ENCODE measurements at places on chromosomes 3 and 15. TPM values are rescaled to one million over a fixed set of nuclear protein-coding genes. Genes with fewer than 3 reads are reported as not detected.
A peak's percentile ranks its signal among the peaks of the same experiment; 100 is the strongest.

GRCh38 chr15:62075595-62076277, 9.0 kb downstream of the C2CD4A start:
- H3K27ac ChIP-seq = no peak overlapping the region
- H3K4me1 ChIP-seq = no peaks in the 10 kb centered on the region
- no peak overlapping the region for H3K4me3 ChIP-seq
- DNase-seq = peak; percentile 70
- H3K36me3 ChIP-seq = no peaks in the 10 kb centered on the region

- H3K27ac ChIP-seq = no peak overlapping the region
- H3K4me1 ChIP-seq = no peaks in the 10 kb centered on the region
- no peak for DNase-seq
- H3K36me3 ChIP-seq = no peaks in the 10 kb centered on the region
These were observed 36.9 kb downstream of the GALNT15 start for GRCh38 chr3:16211176-16211904.

DNA sequence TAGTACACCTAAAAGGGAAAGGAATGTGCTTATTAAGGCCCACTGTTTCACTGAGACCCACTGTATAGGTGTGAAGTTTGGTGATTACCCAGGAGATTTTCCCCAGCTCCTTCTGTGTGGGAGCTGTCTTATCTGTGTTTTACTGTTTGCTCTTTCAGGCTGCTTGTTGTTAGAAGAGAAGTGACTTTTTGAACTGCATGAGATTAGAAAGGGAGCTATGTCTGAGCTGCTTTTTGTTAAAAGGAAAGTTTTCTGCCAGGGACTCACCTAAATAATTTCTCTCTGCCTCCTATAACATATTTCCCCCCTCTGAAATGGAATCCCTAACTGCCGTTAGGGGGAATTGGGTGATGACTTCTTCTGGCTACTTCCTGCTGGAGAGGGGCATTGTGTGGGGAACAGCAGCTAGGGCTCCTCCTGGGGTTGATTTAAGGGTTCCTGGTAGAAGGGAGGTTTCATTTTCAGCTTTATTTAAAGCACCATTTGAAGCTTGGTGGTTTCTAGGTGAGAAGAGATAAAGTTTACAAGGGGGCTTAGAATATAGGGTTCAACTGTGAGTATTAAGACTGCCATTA, 77.1 kb upstream of the ATP11B start:
- DNase-seq = no peak
- no peak overlapping the region for H3K4me3 ChIP-seq
- no peak overlapping the region for H3K27ac ChIP-seq
- no peaks in the 10 kb centered on the region for H3K36me3 ChIP-seq
- peaks cover 2% of the 10 kb centered on the region for H3K4me1 ChIP-seq

DNA sequence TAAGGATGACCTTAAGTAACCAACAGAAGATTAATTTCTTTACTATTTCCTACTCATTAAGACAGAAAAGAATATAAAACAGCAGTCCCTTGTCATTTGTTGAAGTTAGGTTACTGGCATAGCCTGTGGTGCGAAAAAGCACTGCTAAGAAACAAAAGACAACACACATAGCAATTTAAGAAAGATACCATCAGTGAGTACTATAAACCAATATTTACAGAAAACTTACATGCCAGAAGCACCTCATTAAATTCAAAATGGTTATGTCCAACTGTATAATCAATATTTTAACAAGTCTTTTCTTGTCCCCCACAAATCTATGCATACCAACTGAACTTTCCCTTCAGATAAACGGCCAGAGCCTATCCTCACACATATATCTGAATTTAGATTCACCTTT, 42.0 kb downstream of the ANKRD28 start:
- no peak overlapping the region for H3K27ac ChIP-seq
- H3K4me3 ChIP-seq = no peak overlapping the region
- peak; percentile 16 for DNase-seq
- peaks cover 12% of the 10 kb centered on the region for H3K4me1 ChIP-seq

GRCh38 chr3:125437631-125438435, 62.7 kb upstream of the ZNF148 start:
- H3K27ac ChIP-seq = no peak overlapping the region
- no peak overlapping the region for H3K4me3 ChIP-seq
- H3K27me3 ChIP-seq = no peaks in the 10 kb centered on the region
- peak; percentile 62 for DNase-seq

GRCh38 chr3:125386811-125387210, 11.7 kb upstream of the ZNF148 start:
- H3K27ac ChIP-seq = no peak overlapping the region
- peaks cover 2% of the 10 kb centered on the region for H3K27me3 ChIP-seq
- no peaks in the 10 kb centered on the region for H3K4me1 ChIP-seq
- H3K36me3 ChIP-seq = no peaks in the 10 kb centered on the region
- no peak overlapping the region for H3K4me3 ChIP-seq

DNA sequence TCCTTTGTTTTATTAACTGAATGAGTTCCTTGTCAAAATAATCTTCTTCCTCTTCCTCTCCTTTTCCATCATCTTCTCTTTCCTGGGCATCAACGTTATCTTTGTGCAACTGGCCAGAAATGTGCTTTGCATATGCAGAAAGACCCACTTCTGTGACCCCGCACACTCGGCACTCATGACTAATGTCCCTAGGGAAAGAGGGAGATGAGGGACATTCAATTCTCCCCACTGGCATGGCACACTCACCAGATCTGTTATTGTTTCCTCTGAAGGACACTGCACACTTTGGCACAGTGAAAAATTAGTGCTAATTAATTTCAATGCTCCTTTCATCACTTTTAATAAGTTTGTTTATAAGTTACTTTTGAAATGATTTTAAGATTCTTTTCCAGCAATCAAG, 34.0 kb downstream of the ZNF106 start:
- peak overlapping the region; percentile 81 for H3K27ac ChIP-seq
- no peak overlapping the region for H3K4me3 ChIP-seq
- peaks cover 20% of the 10 kb centered on the region for H3K4me1 ChIP-seq
- peak; percentile 14 for DNase-seq

DNA sequence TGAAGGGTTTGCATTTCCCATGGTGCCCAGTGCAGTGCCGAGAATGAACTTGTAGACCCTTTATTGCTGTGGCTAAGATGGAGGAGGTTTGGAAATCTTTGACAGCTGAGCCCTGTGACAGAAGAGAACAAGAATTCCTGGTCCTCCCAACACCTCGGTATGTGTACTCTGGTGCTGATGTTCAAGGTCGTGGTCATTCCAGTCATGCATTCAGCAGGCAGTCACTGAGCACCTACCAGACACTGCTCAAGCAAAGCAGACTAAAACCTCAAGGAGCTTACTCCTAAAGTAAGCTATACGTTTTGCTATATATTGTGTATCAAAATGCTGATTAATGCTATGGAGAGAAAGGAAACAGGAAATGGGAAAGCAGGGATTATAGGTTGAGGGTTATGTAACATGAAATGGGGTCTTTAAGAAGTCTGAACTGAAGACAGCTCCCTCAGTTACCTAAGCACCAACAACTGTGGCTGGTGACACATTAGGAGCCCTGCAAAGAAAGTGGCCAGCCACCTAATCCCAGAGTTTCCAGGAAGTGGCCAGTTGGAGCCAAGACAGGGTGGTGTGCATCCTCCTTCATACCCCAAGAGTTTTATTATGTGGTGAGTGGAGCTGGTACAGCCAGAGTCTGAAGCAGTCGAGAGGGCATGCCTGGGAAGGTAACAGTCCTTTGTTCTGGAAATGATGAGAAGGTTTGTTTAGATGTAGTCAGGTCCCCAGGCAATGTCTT, 65.0 kb downstream of the CCNL1 start:
- H3K36me3 ChIP-seq = no peaks in the 10 kb centered on the region
- H3K27ac ChIP-seq = no peak overlapping the region
- no peak overlapping the region for H3K4me3 ChIP-seq
- peaks cover 6% of the 10 kb centered on the region for H3K4me1 ChIP-seq
- no peaks in the 10 kb centered on the region for H3K27me3 ChIP-seq

- no peak overlapping the region for H3K27ac ChIP-seq
- H3K27me3 ChIP-seq = no peaks in the 10 kb centered on the region
- H3K36me3 ChIP-seq = peaks cover 14% of the 10 kb centered on the region
These were observed 116.5 kb upstream of the SLC2A2 start for GRCh38 chr3:171142985-171143384.

- peak; percentile 45 for DNase-seq
- no peaks in the 10 kb centered on the region for H3K4me1 ChIP-seq
- H3K4me3 ChIP-seq = no peak overlapping the region
These were observed 52.4 kb downstream of the VGLL3 start for GRCh38 chr3:86938416-86939105.

GRCh38 chr3:153431076-153431475, 269.1 kb downstream of the RAP2B start:
- H3K36me3 ChIP-seq = no peaks in the 10 kb centered on the region
- no peak overlapping the region for H3K27ac ChIP-seq
- no peaks in the 10 kb centered on the region for H3K27me3 ChIP-seq
- H3K4me3 ChIP-seq = no peak overlapping the region
- DNase-seq = no peak

DNA sequence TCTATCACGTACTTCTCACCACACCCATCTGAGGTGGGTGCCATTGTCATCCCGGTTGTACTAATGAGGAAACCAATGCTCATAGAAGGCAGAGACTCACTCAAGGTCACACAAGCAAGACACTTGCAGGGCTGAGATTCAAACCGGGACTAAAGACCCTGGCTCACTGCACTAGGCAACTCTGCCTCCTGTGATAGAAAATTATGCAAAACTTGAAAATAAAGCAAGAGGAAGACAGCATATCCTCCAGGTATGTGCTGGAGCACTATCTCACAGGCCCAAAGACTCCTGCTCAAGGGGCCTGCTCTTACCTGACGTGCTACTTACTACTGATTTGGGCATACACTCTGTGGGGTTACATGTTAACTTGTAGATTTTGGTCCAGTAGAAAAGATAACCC, 25.6 kb downstream of the ANXA2 start:
- H3K4me1 ChIP-seq = peaks cover 44% of the 10 kb centered on the region
- DNase-seq = no peak
- peak overlapping the region; percentile 69 for H3K27ac ChIP-seq
- peaks cover 16% of the 10 kb centered on the region for H3K36me3 ChIP-seq
- H3K4me3 ChIP-seq = no peak overlapping the region

- H3K4me3 ChIP-seq = no peak overlapping the region
- H3K36me3 ChIP-seq = no peaks in the 10 kb centered on the region
- no peaks in the 10 kb centered on the region for H3K27me3 ChIP-seq
These were observed 301.7 kb downstream of the NTRK3 start for GRCh38 chr15:87954793-87955192.

DNA sequence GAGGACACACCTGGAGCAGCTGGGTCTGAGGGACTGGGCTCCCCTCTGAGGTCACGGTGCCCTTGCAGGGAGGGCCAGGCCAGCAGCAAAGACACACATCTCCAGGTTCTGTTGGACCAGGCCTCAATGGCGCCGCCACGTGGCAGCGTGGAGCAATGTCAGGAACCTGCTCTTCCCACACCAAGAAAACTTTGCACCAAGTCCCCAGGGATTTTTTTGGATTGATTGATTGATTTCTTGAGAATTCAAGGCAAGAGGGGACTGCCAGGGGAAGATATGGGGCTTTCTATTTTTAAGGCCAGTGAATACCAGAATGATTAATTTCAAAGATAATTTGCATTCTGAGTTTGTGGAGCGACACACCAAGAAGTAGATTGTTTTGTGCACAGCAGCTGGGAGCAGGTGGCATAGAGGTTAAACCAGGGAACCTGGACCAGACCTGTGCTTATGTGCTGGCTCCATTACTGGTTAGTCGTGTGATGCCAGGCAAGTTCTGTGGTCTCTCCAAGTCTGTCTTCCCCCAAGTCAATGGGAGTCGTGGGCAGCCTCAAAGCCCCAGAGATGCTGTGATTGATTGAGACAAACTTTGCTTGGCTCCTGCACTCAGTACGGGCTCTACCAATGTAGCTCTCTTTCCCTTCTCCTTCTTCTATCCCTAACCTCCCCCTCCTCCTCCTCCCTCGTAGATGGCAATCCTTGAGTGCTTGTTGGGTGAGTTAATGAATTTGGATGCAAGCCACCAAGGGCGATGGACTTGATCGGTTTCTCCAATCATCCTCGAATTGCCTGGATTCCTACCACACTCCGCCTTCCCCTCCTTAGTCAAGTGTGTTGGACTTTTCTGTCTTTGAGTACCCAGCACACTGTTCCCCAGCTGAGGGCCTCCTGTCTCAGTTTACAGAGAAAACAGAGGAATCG, 96.2 kb upstream of the TRPM1 start:
- no peaks in the 10 kb centered on the region for H3K4me1 ChIP-seq
- no peaks in the 10 kb centered on the region for H3K27me3 ChIP-seq
- no peaks in the 10 kb centered on the region for H3K36me3 ChIP-seq
- no peak for DNase-seq

- no peak overlapping the region for H3K4me3 ChIP-seq
- H3K4me1 ChIP-seq = no peaks in the 10 kb centered on the region
- no peaks in the 10 kb centered on the region for H3K27me3 ChIP-seq
- H3K27ac ChIP-seq = no peak overlapping the region
- H3K36me3 ChIP-seq = no peaks in the 10 kb centered on the region
These were observed 911.4 kb downstream of the EPHA3 start for GRCh38 chr3:90018779-90019178.

- H3K4me1 ChIP-seq = no peaks in the 10 kb centered on the region
- no peak overlapping the region for H3K27ac ChIP-seq
- no peak overlapping the region for H3K4me3 ChIP-seq
- DNase-seq = no peak
These were observed 125.6 kb downstream of the ABHD5 start for GRCh38 chr3:43816372-43816771.

- DNase-seq = no peak
- H3K4me1 ChIP-seq = peaks cover 3% of the 10 kb centered on the region
- H3K36me3 ChIP-seq = no peaks in the 10 kb centered on the region
- no peaks in the 10 kb centered on the region for H3K27me3 ChIP-seq
- H3K27ac ChIP-seq = no peak overlapping the region
These were observed 765.3 kb downstream of the TBL1XR1 start for GRCh38 chr3:176431991-176432390.

DNA sequence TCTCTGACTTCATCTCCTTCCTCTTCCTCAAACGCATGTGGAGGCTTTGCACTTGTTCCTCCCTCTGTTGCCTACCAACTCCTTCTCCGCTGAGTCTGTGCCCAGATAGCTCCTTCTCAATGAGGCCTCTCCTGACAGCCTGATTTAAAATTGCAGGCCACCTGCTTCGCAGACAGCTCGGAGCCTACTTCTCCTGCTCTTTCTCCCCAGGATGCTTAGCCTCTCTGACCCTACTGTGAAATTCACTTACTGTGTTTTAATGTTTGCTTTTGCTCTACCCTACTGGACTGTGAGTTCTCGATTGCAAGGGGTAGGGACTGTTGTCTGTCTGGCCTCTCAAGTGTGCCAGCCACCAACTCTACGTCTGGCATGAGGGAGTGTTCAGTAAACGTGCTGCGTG, 83.4 kb downstream of the EEFSEC start:
- peaks cover 5% of the 10 kb centered on the region for H3K4me1 ChIP-seq
- no peak overlapping the region for H3K4me3 ChIP-seq
- H3K36me3 ChIP-seq = no peaks in the 10 kb centered on the region
- DNase-seq = no peak
- no peak overlapping the region for H3K27ac ChIP-seq

CP gene
- total RNA-seq = 143 TPM

PRICKLE2 gene
- total RNA-seq = 35.8 TPM

ZNF501 gene
- total RNA-seq = 4.0 TPM

AHSG gene
- 0.20 TPM for total RNA-seq

ADAMTSL3 gene
- 58.2 TPM for total RNA-seq

GOLGA6L7 gene
- total RNA-seq = not detected

SI gene
- total RNA-seq = not detected

TMEM115 gene
- 29.0 TPM for total RNA-seq

FEZF2 gene
- total RNA-seq = not detected

GUCA1C gene
- not detected for total RNA-seq

CCDC39 gene
- total RNA-seq = 6.7 TPM

SPESP1 gene
- total RNA-seq = 1.0 TPM

PEX5L gene
- 0.15 TPM for total RNA-seq
